Bronchus fibroblast of lung (primary cell): ENCODE measurements at places on chromosomes 2 and 18. TPM values are rescaled to one million over a fixed set of nuclear protein-coding genes. Genes with fewer than 3 reads are reported as not detected.

GRB14 gene
- total RNA-seq, result 0.17 TPM in 1 of 2 replicates, not detected in the other

EFHD1 gene
- 0.45 TPM in 1 of 2 replicates, not detected in the other for total RNA-seq

FAM237A gene
- not detected in 2 replicates for total RNA-seq

FOXD4L1 gene
- not detected in 2 replicates for total RNA-seq

DNAJC5G gene
- not detected in 2 replicates for total RNA-seq

IAH1 gene
- 62.4 and 68.8 TPM in 2 replicates for total RNA-seq

MRPL33 gene
- 70.5 and 116 TPM in 2 replicates for total RNA-seq

TMEM247 gene
- not detected in 2 replicates for total RNA-seq

GALNT13 gene
- under 0.01 and 0.15 TPM in 2 replicates for total RNA-seq

APLF gene
- 1.6 and 2.2 TPM in 2 replicates for total RNA-seq

OSR1 gene
- 19.8 and 22.9 TPM in 2 replicates for total RNA-seq
